ENCODE measurements at places on chromosomes 5 and 9. TPM values are rescaled to one million over a fixed set of nuclear protein-coding genes. Genes with fewer than 3 reads are reported as not detected.

DNA sequence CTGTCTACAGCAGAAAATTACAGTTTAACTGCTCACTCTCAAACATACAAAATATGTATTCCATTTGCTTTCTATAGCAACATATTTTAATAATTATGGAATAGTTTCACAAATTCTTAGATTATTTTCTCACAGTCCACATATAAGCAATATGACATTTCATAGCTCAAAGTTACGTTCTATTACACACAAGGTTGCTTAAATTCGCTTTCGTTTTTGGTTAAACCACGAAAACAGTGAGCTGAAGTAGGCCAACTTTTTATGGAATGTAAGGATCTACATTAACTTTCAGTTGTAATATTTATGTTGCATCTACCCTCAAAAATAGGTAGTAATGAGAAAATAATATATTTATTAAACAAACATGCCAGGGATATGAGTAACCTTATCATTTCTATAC is 966.0 kb upstream of the ACO1 start:
- no peak for DNase-seq

DNA sequence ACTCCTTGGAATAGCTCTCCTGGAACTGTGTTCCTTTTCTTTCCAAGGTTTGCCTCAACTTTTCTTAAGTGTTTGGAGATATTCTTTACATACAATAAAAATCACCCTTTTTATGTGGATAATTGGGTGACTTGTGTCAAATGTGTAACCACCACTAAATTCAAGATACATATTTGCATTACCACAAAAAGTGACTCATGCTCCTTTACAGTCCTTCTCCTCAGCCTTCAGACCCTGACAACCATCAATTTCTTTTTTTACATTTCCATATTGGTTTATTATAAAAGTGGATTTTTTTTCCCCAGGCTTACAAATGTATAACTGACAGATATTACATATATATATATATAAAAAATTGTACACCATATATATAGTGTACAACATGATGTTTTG is 372.0 kb upstream of the KCNN2 start:
- DNase-seq: no peak

DNA sequence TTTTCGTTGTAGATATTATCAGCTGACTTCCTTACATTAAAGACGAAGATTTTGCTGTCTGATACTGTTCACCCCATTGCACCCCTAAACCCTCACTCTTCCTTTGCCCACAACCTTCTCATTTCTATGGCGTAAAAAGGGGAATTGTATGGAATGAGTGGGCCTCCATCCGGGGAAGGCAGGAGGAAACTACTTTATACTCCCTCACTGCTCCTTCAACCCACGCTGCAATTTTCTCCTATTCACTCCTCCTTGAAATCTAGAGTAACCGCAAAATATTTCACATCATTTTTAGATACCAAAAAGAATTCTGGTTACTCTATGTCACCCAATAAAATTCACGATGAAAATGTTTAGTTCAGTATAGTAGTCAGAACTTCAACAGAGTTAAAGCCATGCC is 330.8 kb downstream of the DIRAS2 start:
- DNase-seq: no peak

DNA sequence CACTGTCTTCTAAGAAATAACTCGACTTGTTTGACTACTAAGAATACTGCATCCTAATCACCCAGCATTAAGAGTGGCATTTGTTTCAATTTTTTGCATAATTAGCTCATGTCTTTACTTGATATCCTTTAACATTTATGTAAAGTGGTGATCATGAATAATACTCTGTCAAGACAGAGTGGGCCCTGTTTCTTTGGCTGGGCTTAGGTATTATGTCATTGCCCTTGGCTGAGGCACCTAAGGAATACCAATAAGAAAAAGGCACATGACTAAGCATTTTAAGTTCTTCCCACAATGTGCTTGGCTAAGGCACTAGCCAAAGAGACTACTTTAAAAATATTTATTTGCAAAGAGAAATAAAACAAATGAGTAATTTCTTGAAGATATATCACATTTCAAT is 308.1 kb downstream of the CTNND2 start:
- no peak for DNase-seq

DNA sequence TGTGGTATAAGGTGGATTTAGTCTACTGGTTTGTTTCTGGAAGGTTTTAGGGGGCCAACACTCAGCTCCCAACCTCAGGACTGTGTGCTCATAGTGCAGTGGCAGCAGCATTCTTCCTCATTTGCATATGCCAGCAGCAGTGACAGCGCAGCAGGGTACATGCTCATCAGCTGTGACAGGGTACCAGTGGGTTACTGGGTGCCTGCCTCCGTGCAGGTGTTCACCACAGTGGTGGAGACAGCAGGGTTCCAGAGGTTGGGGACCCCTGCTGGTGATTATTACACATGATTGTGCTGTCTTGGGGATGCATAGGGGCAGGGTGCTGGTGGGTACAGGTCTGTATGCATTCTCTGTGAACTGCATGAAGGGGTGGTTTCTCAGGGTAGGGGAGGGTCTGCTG is 45.5 kb upstream of the IFNE start:
- DNase-seq: no peak

- no peak for DNase-seq
Measured at GRCh38 chr5:117594166-117594565, 1019.5 kb upstream of the SEMA6A start.

DNA sequence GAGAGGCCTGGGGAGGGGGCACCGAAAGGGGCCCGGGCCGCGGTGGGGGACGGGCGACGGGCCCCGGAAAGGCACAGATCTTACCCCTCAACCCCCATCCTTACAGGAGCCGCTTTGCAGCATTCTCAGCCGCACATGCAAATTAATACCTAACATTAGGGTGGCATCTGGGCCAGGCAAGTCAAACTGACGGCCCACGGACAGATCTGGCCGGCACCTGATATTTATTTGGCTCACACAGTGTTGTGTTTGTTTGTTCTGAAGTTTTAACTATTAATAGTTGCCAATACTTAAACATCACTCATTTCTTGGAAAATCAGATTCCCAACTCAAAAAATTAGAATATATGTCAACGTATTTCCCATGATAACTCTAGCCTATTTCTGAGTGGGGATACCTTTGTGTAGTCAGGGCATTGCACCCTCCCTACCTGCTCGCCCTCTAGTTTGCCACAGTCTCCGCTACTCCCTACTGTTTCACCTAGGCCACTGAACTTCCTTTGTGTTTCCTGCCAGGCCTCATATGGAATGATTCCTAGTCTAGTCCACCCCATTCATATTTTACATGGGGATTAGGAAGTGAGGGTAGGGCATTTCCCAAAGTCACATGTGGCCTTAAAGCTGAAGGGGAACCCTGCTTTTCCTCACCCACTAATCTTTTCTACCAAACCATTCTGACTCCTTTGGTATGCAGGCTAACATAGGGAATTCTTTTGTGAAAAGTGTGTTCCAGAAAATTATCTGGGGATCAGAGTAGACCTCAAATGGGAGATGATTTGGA is 71.9 kb upstream of the LARP1 start:
- no peak for DNase-seq

- no peak for DNase-seq
Measured at GRCh38 chr5:111387361-111387760, 125.0 kb downstream of the STARD4 start.

- no peak for DNase-seq
Measured at GRCh38 chr5:131286400-131286715, 22.5 kb downstream of the CDC42SE2 start.

Gene ENHO
- 7.1 TPM for total RNA-seq

Gene FOXD4L6
- not detected for total RNA-seq

All from endodermal cell (in vitro differentiated cells).